ENCODE measurements at places on chromosomes 4 and X.

GRCh38 chr4:169826634-169827187 lies 69.0 kb upstream of the HPF1 start:
- no peak for DNase-seq

DNA sequence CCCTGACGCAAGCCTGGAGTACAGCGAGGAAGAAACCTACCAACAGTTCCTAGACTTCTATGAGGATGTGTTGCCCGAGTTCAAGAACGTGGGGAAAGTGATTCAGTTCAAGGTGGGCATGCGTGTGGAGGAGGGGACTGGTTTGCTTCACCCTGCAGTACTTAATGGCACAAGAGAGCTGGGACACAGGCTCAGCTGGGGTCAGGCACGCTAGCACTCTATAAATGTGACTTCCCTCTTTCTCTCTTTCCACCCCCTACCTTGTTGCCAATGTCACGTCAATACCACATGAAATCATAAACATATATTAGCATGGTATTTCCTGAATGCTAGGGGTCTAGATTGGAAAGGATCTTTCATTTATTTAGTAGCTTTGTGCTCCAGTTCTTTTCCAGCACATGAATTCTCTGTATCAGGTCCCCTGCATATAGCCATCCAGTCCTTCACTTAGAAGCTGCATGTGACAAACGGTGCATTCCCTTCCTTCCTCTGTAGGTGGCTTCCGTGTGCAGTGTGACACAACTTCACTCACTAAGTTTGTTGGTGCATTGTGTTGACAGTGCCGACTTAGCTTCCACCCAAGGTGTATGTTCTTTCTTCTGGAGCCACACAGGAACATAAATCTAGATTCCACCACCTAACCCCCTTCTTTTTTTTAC lies 25.6 kb downstream of the ZRSR2 start:
- no peak for DNase-seq

GRCh38 chr4:48779095-48779997 lies 733 bp downstream of the FRYL start:
- peak; percentile 69 for DNase-seq

DNA sequence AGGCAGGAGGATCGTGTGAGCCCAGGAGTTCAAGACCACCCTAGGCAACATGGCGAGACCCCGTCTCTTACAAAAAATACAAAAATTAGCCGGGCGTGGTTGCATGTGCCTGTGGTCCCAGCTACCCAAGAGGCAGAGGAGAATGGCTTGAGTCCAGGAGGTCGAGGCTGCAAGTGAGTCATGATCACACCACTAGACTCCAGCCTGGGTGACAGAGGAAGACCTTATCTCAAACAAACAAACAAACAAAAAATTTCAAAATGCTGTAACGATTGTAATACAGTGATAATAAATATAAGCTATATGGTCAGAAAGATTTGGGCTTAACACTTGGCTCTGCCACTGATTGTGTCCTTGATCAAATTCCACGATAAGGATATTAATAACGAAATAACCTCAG lies 24.2 kb downstream of the SLC25A4 start:
- no peak for DNase-seq

GRCh38 chr4:111681751-111682150 lies 463.5 kb upstream of the FAM241A start:
- DNase-seq, result no peak

GRCh38 chr4:94342694-94343093 lies at the start of gene HPGDS:
Gene HPGDS, minus strand, starts transcription at chr4:94342836. Its CDS starts 8,207 bp downstream, at chr4:94334629.
- DNase-seq, result no peak

DNA sequence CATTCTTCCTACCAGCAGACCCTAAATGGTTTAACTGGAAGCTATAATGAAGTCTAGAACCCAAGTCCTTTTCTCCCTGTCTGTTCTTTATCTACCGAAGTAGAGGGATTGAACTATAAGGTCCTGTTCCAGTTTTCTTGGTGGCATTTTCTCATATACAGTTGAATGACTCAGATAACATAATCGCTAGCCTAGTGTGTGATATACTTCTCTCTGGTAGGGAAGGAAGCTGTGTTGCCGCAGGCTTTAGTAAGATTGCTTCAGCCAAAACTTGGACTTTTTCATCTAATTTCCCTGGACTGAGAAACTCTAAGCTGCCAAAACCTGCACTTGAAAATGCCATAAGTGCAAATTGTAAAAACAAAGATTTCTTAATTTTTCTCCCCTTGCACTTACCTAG lies 123.4 kb downstream of the NWD2 start:
- no peak for DNase-seq

DNA sequence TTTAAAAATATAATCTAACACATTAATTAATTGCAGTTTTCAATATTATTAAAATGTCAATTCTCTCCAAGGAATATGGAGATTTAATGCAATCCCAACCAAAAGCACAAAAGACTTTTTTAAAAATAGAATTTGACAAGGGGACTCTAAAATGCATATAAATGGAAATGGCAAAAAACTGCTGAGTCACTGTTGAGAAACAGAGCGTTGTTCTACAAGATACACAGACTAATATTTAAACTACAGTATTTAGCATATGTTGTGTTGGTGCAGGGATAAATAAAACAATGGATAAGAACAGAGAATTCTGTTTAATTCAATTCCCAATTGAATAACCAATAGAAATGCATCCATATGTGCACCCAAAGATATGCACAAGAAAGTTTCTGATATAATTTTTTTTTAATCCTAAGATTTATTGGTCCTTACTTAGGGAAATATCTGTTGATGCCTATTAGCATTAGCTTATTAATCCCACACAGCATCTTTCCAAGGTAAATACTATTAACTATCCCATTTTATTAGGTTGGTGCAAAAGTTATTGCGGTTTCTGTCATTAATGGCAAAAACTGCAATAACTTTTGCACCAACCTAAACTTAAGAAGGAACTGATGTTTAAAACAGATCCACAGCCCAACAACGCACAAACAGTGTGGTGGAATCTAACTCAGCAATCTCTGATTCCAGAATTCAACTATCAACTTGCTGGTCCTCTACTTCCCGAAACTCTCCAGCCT lies 86.8 kb upstream of the VEGFC start:
- no peak for DNase-seq

DNA sequence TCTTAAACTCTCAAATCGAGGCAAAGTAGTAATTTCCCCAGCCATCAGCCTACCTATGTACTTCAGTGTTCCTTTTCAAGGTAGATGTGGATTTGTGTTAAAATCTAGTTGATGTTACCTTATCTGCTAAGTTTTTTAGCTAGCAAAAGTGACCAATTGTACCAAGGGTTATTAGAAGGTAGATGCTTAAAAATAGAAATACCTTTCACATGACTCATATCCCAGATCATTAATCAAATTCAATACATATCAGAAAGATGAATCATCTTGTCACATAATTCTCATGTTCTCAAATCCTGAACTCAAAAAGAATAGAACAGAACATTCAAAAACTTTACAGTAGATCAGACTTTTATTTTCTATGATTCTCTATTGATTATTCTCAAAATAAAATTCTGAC lies 3.5 kb downstream of the ENAM start:
- DNase-seq, result no peak

DNA sequence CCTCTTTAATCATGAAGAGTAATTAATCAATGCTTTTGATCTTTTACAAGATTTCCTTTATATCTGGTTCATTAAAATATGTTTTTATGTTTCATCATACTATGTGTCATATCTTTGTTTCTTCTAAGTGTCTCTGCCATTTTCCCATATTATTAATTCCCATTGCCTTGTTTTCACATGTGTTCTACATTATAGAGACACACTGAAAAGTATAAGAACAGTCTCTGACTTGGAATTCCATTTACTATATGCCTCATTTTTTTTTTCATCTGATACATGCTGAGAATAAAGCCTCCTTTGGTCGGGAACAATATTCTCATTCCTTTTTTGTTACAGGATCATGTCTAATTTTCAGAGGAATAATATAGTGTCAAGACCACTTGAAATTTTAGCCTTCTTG lies 4.3 kb downstream of the BANK1 start:
- no peak for DNase-seq

DNA sequence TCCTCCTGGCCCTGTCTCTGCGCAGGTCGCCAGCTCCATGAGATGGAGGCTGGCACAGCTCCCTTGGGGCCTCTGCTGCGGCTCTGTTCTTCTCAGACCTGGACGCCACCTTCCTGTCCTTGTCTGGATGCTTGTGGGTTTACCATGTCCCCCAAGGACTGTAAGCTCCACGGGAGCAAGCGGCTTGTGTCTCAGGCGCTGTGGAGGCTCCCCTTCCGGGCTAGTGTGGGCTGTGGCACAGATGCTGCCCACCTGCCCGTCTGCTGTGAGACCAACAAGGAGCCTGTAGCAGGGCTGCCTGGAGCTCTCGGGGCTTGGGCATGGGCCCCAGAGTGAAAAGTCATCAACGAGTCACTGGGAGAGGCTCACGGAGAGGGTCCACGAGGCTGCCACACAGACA lies 25.2 kb downstream of the NAT8L start:
- no peak for DNase-seq
